ENCODE measurements at places on chromosomes 13 and 19.

DNA sequence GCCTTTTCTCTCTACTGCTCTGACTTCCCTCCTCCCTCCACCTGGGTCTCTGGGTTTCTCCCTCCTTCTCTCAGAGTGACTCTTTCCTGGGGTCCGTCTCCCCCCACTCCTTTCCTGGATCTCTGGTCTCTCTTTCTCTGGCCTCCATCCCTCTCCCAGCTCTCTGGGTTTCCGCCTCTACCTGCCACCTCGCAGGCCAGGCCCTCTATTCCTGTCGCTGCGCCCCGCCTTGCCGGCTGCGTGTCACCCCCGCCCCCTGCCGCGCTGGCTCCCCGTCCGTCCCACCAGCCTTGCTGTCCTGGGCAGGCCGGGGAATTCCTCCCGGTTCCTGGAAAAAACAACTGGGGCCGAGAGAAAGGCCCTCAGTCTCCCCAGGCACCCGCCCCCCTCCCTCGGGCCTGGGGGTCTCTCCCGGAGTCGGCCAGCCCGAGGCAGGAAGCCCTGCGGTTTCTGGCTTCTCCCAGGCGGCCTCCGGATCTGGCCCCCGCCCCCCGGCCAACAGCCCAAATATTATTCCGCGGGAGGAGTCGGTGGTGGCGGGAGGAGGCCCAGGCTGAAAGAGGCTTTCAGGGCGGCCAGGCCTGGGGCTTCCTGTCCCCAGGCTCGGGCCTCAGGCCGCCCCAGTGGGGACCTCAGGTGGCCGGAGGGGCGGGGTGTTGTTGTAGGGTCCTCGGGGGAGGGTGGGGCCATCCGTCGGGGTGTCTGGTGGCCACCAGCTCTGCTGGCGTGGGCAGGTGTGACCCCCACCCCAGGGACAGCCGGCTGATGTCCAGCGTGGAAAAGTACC, 9.3 kb downstream of the IRF2BP1 start:
- no peak for DNase-seq

DNA sequence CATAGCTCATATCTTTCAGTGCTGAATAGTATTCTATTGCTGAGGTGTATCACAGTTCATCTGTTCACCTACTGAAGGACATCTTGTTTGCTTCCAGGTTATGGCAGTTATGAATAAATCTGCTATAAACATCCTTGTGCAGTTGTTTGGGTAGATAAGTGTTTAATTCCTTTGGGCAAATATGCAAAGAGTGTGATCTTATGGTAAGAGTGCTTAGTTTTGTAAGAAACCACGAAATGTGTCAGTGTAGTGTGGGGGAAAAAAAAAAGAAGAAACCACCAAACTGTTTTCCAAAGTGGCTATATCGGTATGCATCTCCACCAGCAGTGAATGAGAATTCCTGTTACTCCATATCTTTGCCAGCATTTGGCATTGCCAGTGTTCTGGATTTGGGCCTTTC, 93.3 kb downstream of the PIBF1 start:
- DNase-seq, result no peak

- no peak for DNase-seq
Measured at GRCh38 chr13:107873926-107874325, 341.4 kb downstream of the LIG4 start.

GRCh38 chr19:17679526-17680229, 8.5 kb downstream of the UNC13A start:
- DNase-seq, result no peak

DNA sequence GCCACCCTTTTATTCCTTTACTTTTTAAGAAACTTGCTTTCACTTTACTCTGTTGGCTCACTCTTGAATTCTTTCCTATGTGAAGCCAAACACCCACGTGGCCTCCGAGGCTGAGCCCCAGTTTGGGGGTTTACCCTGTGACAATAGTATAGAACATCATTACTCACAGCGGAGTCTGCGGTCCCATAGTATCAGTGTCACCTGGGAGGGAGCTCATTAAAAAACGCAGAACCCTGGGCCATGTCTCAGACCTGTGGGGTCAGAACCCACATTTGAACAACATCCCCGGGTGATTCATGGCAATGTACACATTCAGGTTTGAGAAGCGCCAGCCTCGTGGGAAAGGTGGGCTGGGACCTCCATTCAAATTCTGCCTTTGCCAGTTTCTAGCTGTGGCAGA, 36.0 kb upstream of the UBL3 start:
- DNase-seq, result no peak

DNA sequence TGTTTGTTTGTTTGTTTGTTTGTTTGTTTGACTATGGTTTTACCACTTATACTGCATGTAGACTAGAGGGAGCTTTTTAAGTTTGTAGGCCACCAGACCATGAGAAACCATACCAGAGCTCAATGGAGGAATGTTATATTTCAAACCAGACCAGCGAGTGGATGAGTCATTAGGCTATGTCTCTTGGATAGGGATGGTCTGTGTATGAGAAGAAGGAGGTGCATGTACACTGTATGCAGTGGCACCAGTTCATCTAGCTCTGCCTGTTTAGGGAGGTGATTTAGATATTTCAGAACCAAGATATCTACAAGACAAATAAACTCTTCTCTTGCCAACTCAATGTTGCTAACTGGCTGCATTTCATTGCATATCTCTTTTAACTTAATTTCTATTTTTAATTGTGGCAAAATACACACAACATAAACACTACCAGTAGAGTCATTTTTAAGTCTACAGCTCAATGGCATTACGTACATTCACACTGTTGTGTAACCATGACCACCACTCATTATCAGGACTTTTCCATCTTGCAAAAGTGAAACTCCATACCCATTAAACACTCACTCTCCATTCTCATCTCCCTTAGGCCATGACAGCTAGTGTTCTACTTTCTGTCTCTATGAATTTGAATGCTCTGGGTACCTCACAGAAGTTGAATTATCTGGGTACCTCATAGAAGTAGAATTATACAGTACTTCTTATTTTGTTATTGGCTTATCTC, 29.2 kb downstream of the SYDE1 start:
- no peak for DNase-seq

DNA sequence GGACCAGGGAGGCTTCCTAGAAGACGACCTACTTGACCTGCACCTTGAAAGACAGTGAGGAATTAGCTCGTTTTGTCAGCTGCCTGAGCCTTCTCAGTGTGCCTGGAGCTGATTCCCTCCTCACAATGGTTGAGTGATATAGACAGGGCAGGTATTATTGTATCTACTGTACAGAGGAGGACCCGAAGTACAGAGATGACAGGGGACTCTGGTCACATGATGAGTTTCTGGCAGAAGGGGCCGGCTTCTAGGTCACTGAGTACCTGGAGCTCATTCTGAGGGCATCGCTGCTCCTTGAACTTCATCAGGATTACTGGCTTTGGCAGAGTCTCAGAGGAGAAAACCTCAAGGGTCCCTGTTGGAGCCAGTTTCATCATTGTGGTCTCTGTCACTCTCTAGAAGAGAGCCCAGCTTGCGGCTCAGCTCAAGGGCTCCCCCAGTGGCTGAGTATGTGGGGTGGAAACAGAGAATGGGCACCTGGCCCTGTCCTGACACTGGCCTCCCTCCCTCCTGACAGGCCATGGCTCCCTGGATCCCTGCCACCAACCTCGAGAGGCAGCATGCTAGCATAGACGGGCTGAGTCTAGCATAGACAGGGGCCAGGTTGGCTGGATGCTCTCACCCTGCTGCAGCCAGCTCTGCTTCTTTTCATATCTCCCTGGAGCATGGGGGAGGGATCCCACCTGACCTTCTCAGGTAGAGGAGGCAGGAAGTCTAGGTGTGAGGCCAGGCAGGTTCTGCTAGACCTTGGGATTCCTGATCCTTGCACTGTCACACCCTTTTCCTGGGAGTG, 38.7 kb downstream of the NFIX start:
- DNase-seq, result no peak

DNA sequence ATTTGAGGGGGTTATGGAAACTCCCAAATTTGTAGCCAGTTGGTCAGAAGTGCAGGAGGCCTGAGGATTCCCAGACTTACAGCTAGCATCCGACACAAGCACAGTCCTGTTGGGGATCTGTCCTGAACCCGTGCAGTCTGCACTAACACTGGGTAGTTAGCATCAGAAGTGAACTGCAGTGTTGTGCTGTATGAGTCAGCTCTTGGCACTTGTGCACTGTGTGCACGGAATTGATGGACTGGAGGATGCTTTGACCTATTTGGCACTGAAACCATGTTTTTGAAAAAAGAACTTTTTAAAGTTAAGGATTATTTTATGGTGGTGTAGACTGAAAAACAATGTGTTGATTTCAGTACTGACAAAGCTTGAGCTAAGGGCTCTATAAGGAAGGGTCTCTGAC, 279.0 kb downstream of the NHLRC3 start:
- no peak for DNase-seq

DNA sequence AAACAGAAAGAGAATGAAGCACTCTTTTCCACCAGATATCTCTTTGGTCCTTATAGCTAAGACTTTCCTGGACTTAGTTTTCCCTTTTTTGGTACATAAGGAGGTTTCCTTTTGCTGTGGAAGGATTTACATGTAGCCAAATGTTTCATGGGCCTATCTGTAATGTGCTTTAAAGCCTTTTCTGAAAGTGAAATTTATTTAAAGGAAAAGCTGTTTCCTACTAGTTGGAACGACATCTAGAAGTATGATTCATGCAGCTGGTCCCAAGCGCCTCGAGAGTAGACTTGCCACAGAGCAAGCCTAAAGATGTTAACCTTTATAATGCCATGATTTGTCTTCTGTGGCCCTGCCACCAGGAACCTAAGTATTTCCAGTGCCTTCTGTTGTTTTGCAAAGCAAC, 390.3 kb downstream of the DLEU7 start:
- DNase-seq, result no peak

GRCh38 chr13:49098771-49099512, 121.2 kb upstream of the MLNR start:
- DNase-seq, result no peak

DNA sequence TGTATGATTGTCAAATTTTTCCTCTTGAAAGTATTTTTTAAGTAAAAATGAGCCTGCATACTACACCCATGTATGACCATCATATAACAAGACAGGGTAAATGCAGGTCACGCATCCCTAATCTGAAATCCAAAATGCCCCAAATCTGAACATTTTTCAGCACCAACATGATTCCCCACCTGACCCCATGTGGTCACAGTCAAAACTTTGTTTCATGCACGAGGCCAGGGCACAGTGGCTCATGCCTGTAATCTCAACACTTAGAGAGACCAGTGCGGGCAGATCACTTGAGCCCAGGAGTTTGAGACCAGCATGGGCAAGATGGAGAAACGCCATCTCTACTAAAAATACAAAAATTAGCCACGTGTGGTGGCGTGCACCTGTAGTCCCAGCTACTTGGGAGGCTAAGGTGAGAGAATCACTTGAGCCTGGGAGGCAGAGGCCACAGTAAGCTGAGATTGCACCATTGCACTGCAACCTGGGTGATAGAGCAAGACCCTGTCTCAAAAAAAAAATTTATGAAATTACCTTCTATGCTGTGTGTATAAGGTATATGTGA, 63.7 kb upstream of the NPAS1 start:
- no peak for DNase-seq

- DNase-seq, result no peak
Measured at GRCh38 chr19:57016491-57016890, 103.3 kb upstream of the USP29 start.

- no peak for DNase-seq
Measured at GRCh38 chr19:2974342-2975041, 2.9 kb upstream of the TLE6 start.

GRCh38 chr13:30721936-30722335, 13.4 kb upstream of the ALOX5AP start:
- DNase-seq, result no peak
